ENCODE measurements at places on chromosomes 1 and 21.

DNA sequence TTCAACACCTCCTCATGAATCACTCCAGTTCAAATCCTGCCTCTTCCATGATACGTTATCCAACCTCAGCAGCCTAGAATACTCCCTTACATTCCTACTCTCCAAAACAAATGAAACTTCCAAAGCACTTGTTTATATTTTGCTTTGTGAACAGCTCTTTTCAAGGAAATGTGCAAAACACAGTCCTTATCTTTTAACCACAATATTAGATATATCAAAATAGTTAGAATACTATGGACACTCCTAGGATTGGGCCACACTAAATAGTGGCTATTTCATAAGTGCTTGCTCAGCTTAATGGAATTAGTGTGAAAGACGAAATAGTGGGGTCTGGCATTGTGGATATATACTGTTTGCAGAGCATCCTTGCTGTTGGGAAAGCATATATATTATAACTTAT lies 173.5 kb downstream of the ZC3H11B start:
- DNase-seq, result no peak

DNA sequence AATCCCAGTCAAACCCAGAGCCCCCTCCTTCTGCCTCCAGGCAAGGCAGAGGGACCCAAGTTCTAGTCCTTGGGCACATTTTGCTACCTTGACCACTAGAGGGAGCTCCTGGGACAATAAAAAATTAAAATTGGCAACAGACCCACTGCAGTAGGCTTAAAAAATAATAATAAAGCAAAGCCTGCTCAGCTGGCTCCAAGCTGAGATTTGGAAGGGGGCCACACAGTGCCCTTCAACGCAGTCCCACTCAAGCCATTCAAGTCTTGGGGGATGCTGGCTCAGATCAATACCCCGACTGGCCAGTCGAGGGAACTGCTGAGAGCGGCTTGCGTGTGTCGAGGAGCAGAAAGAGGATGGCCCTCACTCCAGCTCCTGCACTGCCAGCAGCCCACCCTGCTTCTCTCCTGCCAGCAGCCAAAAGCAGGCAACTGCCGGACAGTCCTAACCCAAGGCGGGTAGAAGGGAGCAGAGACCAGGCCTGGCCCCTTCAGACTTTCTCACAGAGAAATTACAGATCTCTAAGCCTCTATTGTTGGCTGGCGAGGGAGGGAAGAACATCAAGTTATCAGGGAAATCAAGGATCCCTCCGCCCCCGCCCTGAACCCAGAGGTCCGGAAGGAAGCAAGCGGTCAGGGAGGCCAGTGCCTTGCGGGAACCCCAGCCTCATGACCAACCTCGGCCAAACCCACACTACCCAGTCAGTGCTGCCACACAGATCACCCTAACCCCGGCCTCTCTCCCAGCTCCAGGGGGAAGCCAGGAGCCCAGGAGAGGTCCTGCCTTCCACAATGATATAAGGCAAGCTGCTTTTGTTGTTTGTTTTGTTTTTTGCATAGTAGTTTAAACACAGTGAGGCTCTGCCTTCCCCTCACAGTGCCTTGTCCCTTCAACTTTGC lies 4.9 kb upstream of the ALDH4A1 start:
- DNase-seq, result peak; percentile 14

DNA sequence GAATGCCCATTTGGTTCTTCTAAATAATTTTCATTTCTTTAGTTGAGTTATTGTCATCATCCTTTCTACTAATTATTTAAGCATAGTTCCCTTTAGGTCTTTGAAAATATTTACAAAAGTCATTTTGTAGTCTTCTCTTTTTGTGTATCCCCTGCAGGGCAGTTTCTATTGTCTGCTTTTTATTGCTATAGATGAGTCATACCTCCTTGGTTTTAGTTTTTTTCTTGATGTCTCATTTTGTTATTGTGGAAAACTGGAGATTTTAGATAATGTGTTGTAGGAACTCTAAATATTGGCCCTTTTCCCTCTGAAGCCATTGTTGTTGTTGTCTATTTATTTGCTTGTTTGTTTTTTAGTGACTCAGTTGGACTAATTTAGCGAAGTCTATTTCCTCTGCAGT lies 387.9 kb downstream of the NUF2 start:
- DNase-seq, result no peak

DNA sequence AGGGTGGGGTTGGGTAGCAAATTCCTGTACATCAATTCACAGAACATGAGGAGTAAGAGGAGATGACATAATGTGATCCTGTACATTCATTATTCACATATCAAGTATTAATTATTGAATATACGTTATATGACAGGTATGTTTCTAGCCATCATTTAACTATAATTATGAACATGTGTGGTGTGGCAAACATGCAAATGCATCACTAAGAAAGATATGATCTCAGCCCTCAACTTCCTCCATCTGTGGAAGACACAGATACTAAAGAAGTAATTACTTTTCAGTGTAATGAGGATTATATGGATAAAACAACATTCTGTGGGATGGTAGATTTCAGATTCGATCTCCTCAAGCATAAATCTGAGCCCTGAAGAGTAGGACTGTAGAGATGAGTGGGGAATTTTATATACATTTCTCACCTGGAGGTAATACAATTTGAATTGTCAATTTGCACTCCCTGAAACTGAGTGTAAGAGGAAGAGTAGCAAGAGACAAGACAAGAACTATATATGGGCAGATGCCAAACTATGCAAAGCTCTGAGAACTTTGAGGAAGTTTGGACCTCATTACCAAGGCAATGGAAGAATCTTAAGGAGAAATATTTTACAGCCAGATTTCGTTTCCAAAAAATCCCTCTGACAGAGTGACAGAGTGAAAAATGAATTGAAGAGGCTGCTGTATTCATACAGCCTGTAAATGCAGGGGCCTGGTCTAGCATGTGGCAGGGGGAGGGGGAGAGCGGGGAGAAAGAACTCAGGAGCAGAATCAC lies 275.5 kb downstream of the TPR start:
- no peak for DNase-seq

DNA sequence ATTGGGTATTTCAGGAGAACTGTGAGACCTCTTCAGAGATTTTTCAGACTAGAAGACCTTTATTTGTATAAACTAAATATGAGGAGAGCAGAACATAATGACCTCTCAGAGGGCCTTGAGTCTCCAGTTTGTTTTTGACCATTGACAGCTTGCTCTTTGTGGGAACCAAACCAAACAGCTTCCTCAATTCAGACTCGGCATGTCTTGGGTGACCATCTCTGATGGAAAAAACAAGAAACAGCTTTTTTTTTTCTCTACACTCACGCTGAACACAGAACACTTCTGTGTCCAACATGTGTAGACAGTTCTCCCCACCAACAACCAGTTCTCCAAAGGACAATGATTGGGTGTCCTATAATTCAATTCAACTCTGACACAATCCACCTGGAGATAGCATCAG lies 11.5 kb downstream of the ATP1A4 start:
- no peak for DNase-seq

DNA sequence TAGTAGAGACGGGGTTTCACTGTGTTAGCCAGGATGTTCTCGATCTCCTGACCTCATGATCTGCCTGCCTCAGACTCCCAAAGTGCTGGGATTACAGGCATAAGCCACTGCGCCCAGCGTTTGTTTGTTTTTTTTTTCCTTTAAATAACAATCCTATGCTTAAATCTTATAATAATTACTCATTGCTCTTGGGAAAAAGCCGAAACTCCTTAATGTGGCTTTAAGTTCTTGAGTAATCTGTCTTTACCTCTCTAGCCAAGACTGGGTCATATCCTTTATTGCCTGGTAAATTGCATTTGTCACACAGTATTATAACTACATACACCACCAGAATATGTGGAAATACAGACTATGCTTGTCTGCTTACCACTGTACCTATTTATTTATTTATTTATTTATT lies 97.1 kb downstream of the MACF1 start:
- DNase-seq, result no peak

GRCh38 chr1:184189361-184189760 lies 137.8 kb downstream of the TSEN15 start:
- DNase-seq, result no peak

DNA sequence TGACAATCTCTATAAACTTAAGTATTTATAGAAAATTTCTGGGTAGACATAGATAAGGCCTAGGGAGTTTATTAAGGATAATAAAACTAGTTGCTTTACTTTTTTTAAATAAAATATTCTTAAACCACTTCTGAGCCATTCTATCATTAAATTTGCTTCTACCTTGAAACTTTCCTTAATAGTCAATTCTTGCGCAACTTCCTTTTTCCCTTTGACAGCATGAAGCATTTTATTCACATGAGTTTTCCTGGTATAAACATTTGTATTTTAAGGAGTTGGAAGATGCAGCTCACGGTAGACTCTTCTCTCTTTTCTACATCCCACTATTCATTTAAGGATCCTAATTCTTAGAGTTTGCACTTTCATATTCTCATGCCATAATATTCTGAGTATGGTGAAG lies 75.8 kb upstream of the DPH5 start:
- no peak for DNase-seq

- DNase-seq, result no peak
Observed at GRCh38 chr1:18021242-18021641, 86.4 kb upstream of the IGSF21 start.

DNA sequence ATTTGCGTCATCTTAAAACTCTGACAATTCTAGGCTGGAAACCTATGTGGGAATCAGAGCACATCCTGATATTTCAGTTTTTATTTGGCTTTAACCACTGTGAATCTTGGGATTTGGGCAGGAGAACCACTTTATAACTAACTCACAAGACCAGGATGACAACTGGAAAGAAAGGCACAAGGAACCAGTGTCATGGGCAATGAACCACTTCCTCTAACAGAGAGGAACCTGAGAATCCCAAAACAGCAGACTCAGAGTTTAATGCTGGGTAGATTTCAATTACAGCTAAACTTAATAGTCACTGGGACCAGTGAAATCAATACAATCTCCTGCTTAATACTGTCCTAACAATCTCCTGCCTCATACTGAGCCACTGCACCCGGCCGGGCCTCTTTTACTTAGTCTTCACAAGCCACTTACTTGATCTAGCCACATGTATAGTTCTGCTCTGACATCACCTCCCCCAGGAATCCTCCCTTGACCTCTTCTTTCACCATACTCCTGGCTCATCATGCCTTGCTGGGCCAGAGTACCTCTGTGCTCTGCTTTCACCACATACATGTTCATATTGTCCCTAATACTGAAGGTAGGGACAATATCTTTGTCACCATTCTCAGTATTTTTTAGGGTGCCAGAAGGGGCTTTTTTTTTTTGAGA lies 20.2 kb upstream of the SLFNL1 start:
- no peak for DNase-seq

GRCh38 chr1:41765152-41765551 lies 153.6 kb downstream of the HIVEP3 start:
- no peak for DNase-seq

DNA sequence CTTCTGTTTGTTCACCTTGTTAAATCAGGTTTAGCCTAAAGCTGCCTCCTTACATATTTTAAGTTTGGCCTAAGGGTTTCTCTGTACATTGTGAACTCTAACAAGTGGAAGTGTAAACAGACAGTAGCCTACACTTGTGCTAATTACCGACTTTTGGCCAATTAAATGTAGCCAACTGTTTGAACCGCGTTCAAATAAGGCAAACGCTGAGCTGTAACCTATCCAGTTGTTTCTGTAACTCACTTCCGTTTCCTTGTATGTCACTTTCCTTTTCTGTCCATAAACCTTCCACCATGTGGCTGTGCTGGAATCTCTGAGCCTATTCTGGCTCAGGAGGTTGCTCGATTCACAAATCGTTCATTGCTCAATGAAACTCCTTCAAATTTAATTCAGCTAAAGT lies 8.0 kb upstream of the FCAMR start:
- no peak for DNase-seq

- no peak for DNase-seq
Observed at GRCh38 chr1:11690397-11691301, 861 bp upstream of the DRAXIN start.

- no peak for DNase-seq
Observed at GRCh38 chr1:46342084-46342656, 1.6 kb downstream of the NSUN4 start.

GRCh38 chr1:26296340-26297056 lies 9.9 kb downstream of the UBXN11 start:
- DNase-seq, result no peak

DNA sequence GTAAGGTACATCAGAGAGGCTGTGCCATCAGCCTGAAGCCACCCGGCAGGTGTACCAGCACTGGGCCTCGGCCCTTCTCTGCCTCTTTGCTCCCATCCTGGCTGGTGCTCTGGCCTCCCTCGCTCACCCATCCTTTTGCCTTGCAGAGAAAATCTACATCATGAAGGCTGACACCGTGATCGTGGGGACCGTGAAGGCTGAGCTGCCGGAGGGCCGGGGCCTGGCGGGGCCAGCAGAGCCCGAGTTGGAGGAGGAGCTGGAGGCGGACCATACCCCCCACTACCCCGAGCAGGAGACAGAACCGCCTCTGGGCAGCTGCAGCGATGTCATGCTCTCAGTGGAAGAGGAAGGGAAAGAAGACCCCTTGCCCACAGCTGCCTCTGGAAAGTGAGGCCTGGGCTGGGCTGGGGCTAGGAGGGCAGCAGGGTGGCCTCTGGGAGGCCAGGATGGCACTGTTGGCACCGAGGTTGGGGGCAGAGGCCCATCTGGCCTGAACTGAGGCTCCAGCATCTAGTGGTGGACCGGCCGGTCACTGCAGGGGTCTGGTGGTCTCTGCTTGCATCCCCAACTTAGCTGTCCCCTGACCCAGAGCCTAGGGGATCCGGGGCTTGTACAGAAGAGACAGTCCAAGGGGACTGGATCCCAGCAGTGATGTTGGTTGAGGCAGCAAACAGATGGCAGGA lies 24.5 kb upstream of the TNFRSF1B start:
- DNase-seq, result no peak

- DNase-seq, result no peak
Observed at GRCh38 chr1:1022302-1023009, 2.5 kb downstream of the AGRN start.

DNA sequence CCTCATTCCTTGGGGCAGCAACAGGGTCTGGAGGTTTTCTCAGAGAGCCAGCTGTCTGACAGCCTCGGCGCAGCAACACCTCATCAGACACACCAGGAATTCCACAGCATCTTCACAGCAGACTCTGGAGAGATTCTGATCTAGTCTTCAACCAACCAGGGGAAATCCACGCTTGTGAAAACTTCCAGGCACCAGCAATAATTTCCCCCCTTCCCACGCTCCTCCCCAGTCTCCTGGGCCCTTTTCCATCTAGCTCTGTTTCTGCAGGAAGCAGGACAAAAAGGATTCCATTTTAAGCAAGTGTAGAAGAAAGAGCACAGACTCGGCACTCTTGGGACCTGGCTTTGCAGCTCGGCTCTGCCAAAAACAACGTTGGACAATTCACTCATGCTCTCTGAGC lies 44.3 kb upstream of the CAPZB start:
- no peak for DNase-seq
